Central memory CD8-positive, alpha-beta T cell (primary cell): ENCODE measurements at places on chromosomes 4 and X.

DNA sequence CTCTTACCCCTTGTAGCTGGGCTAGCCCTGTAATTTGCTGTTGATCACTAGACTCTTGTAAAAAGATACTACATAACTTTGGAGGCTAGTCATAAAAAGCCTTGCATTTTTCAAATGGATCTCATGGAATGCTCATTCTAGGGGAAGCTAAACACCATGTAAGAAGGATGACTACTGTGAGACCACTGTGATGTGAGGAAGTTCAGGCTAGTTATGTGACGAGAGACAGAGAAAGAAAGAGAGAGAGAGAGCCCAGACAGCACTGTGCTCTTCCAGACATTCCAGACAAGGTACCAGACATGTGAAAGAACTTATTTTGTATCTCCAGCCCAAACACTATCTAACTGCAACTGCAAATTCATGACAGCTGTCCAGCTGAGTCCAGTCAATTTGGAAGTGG, 404.6 kb upstream of the PITX2 start:
- no peak for DNase-seq

- DNase-seq, result no peak
Observed at GRCh38 chrX:151323054-151323453, 74.0 kb upstream of the VMA21 start.

DNA sequence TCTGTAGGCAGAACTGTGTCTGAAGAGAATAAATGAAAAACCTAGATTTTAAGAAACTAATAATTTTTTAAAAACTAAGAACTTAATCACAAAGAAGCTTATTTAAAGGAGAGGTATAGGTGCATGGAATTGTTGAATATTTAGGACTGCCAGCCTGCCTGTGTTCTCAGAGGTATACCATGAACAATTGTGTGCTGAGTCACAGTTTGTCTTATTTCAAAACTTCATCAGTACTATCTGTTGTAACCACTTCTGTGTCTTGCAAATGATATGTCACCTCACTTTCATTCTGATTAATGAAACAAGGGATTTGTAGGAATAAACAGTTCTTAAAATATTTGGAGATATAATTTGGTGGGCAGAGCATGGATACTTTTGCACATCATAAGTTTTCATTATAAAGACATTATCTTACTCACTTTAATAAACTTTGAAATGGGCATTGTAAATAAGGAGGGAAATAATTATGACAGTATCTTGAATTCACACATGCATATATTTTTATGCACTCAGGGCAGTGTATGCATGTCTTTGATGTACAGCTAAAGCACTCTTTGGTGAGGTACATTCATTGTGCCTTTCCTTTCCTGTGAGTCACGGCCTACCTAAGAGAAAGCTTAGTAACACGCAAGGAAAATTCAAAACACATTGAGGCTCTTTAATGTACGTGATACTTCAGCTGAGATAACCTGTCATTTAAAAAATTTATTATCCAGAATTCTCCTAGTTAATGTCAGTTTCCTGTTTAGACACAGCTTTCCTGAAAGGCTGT, 31.7 kb downstream of the STOX2 start:
- no peak for DNase-seq

DNA sequence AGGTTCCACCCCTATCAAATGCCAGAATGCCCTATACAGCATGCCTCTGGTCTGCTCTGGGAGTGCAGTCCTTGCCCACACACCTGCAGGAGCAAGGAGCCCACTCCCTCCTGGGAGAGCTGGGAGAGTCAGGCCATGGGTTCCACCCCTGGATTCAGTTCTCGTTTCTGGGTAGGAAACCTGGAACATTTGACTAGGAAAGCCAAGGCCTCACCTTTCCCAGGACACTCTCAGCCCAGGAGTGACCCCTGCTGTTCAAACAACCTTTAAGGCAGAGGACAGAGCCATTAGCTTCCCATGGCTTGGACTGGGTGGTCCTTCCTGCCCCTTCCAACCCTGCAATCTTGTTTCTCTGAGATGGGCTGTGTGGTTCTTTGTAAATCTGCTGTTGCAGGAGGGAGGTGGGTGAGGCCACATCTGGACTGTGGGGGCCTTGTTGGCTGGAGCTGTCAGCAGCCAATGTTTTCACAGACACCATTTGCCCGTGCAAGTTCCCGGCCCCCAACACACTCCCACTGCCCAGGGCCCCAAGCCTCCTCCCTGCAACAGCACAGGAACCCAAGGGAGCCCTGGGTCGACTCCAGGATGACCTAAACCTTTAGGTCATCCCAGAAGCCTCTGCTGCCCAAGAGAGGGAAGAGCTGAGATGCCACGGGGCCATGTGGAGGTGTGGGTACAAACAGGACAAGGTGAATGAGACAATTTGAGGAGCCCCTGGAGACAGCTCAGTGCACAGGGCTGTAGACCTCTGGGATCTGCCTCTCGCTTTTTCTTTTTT, 104.4 kb downstream of the PJA1 start:
- no peak for DNase-seq

DNA sequence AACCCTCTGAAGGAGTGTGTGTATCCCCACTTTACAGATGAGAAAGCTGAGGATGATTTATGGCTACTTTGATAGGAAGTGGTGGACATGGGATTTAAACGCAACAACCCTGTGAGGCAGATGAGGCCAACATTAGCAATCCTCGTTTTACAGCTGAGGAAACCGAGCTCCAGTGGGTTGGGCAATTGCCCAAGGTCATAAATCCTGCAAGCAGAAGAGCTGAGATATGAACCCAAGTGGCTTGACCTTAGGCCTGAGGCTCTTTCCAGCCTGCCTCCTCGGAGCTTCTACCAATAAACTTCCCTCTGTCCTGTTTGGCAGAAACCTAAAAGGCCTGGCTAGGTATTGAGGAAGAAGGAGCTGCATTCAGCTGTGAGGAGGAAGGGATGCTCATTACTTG, 185.5 kb upstream of the RBPJ start:
- DNase-seq, result no peak

DNA sequence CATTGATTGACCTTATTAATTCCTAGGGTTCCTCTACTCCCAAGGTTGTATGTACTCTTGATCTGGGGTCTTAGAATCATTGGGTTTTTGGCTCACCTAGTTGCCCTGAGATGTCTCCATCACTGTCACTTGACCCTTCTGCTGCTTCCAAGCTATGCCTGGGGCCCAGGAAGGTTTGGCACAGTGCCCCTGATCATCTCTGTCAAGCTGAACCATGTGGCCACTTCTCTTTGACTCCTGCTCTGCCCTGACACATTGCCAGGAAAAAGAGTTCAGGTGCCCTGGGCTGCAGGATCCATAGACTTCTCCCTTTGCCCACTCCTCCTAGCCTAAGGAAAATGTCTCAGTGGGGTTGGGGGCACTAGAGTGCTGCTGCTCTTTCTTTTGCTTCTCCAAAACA, 3.9 kb upstream of the CHST7 start:
- DNase-seq, result no peak

DNA sequence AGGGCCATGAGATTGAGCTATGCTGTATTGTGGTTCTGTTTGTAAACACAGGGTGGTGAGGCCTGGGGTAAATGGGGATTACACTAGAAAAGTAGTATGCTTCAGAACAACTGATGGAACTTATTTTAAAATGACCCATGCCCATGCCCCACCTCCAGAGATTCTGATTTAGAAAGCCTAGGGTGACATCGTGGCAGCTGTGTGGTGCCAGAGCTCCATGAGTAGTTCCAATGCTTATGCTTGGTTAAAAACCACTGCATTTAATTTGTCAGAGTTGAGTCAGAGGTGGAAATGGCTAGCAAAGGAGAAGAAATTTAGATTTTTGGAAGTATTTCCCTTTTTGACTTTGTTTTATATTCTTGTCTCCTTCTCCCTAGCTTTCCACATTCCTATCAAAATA, 63.4 kb upstream of the PDE5A start:
- DNase-seq, result no peak

GRCh38 chrX:85244450-85245211, 840 bp downstream of the ZNF711 start:
- no peak for DNase-seq

DNA sequence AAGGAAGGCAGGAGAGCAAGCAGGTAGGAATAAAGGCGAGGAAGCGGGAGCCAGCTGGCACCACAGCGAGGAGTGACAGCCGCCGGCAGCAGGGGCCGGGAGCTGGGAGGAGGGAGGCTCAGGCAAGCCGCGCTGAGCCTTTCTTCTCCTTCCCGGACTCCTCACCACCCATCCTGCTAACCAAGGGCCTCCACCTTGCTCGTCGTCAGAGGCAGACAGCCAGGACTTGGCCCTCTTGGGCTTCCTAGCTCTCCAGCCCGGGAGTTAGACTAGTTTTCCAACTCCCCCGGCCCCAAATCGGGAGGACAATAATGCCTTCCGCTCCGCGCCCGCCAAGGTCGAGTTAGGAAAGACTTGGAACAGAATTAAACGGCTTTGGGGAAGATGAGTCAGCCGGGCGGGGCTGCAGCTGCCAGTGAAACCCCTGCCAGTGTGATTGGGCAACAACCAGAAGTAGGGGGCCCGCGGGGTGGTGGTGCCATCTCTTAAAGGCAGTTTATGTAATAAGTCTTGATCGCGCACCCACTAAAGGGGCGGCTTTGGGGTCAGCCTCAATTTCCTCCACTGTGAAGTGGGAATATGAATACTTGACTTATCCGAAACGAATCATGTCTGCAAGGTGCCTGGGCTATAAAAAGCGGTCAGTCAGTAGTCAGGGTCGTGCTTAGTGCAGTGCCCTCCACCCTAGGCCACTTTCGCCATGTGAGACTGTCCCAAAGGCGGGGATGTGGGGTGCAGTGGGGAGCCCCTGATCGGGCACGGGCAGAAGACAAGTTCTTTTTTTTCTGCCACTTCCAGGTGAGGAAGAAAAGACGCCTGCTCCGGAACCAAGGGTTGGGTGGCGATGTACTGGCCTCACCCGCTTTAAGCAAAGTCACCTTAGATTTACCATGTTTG, 6.7 kb upstream of the HSD17B10 start:
- no peak for DNase-seq

- no peak for DNase-seq
Observed at GRCh38 chrX:133005042-133005441, 46.6 kb upstream of the HS6ST2 start.

GRCh38 chr4:141840299-141840986, 204.1 kb downstream of the IL15 start:
- DNase-seq, result no peak

GRCh38 chr4:101018836-101019235, 328.5 kb downstream of the PPP3CA start:
- DNase-seq, result no peak

DNA sequence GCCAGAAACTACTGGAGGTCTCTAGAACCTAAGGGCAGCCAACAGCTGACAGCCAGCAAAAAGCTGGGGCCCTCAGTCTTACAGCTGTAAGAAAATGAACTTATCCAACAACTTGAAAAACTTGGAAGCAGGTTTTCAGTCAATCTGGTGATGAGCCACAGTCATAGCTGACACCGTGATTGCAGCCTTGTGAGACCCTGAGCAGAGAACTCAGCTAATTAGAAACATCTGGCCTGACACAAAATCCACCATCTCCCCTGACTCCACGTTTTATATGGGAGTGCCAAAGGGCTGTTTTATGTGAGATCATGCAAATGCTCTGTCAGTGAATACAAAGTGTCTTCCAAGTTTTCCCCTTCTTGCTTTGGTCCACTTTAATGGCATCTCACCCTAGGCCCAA, 198.8 kb upstream of the DCAF8L1 start:
- no peak for DNase-seq

GRCh38 chr4:120132935-120133334, 66.3 kb upstream of the MAD2L1 start:
- no peak for DNase-seq

- peak; percentile 25 for DNase-seq
Observed at GRCh38 chr4:38034986-38035882, 75.0 kb downstream of the PTTG2 start.

- DNase-seq, result no peak
Observed at GRCh38 chrX:82589410-82589809, 918.7 kb upstream of the POU3F4 start.

DNA sequence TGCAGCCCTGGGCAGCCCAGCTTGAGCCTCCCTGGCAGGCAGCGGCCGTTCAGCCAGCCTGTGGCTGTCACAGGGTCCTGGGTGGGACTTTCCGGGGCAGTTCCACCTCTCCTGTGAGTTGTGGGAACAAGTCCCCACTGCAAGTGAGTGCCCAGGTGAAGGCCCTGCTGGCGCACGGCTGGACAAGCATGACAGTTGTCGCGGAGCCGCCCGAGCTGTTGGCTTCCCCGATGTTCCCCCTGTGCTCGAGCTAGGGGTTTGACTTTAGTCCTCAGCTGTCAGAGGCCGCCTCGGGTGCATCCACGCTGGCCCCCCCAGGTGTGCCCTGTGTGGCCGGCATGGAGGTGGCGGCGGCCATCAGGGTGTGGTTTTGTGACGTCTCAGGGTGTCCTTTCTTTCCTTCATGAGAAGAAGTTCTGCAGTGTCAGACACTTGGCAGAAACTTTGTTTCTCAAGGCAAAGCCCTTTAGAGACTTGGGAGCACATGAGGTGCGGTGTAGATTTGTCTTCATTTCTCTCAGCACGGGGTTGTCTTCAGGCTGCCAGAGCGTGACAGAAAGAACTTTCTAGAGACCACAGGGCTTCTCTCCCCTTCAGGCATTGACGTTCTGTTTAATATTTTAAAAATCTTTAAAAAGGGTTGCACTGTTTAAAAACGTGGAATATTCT, 69.4 kb upstream of the HGFAC start:
- DNase-seq, result no peak

DNA sequence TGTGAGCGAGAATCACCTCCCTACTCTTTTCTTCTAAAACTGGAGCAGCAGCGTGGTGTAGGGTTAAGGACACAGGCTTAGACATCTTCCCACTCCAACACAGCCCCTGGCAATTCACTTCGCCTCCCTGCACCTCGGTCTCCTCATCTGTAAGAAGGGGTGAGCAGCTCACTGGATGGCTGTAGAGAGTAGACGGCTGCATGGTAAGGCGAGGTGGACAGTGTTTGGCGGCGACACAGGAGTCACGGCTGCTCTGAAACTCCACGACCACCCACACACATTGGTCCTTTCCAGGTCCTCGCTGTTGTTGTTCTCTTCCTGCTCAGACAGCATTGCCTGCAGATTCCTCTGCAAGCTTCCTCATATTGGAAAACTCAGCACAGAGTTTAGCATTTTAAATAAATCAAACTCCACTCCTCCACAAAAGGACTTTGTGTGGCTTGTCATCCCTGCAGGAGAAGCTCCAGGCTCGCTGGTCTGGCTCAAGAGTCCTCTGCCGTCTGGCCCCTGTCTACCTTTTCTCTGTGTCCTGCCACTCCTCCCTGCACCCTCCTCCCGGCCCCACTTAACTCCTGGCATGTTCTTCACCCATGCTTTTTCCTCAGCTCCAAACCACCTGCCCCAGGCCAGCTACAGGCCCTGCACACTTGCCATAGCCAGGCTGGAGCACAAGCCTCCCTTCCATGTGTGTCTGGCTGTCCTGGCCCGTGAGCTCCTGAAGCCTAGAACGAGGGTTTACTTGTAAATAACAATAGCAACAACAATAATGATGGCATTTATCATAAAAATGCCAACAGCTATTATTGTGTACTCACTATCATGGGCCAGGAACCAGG, 41.3 kb upstream of the CRMP1 start:
- no peak for DNase-seq

- no peak for DNase-seq
Observed at GRCh38 chr4:150363721-150364688, 217.9 kb upstream of the MAB21L2 start.

- DNase-seq, result no peak
Observed at GRCh38 chrX:100663642-100664041, 19.6 kb downstream of the SRPX2 start.
